ENCODE measurements at places on chromosomes 13 and 19. TPM values are rescaled to one million over a fixed set of nuclear protein-coding genes. Genes with fewer than 3 reads are reported as not detected.

TMEM221 gene
- not detected for total RNA-seq

XRCC1 gene
- total RNA-seq = 10.9 TPM

ACP5 gene
- 8.9 TPM for total RNA-seq

HIF3A gene
- not detected for total RNA-seq

TMEM86B gene
- total RNA-seq = 0.68 TPM

LRG1 gene
- 2.1 TPM for total RNA-seq

ATP12A gene
- 2.1 TPM for total RNA-seq

APOC4 gene
- not detected for total RNA-seq

WASF3 gene
- 5.1 TPM for total RNA-seq

TUBA3C gene
- total RNA-seq = not detected

PPM1N gene
- 1.4 TPM for total RNA-seq

LRRC63 gene
- not detected for total RNA-seq

SULT2A1 gene
- total RNA-seq = not detected

CEACAM16 gene
- total RNA-seq = not detected

SPIB gene
- not detected for total RNA-seq

HSPB6 gene
- under 0.01 TPM for total RNA-seq

SHC2 gene
- 3.3 TPM for total RNA-seq

CGB5 gene
- total RNA-seq = not detected

CYP4F12 gene
- 2.3 TPM for total RNA-seq

AP3D1 gene
- total RNA-seq = 208 TPM

ZNF708 gene
- 3.8 TPM for total RNA-seq

PSG2 gene
- not detected for total RNA-seq

U2AF2 gene
- total RNA-seq = 156 TPM

CDC42EP5 gene
- total RNA-seq = 17.7 TPM

TNFSF13B gene
- 2.6 TPM for total RNA-seq

KLK2 gene
- total RNA-seq = not detected

C1QTNF9 gene
- not detected for total RNA-seq

FUT6 gene
- 8.1 TPM for total RNA-seq

All from nasal cavity respiratory epithelium epithelial cell of viscerocranial mucosa (primary cell).